ENCODE measurements at places on chromosomes 1 and 21. TPM values are rescaled to one million over a fixed set of nuclear protein-coding genes. Genes with fewer than 3 reads are reported as not detected.
A peak's percentile ranks its signal among the peaks of the same experiment; 100 is the strongest.

DNA sequence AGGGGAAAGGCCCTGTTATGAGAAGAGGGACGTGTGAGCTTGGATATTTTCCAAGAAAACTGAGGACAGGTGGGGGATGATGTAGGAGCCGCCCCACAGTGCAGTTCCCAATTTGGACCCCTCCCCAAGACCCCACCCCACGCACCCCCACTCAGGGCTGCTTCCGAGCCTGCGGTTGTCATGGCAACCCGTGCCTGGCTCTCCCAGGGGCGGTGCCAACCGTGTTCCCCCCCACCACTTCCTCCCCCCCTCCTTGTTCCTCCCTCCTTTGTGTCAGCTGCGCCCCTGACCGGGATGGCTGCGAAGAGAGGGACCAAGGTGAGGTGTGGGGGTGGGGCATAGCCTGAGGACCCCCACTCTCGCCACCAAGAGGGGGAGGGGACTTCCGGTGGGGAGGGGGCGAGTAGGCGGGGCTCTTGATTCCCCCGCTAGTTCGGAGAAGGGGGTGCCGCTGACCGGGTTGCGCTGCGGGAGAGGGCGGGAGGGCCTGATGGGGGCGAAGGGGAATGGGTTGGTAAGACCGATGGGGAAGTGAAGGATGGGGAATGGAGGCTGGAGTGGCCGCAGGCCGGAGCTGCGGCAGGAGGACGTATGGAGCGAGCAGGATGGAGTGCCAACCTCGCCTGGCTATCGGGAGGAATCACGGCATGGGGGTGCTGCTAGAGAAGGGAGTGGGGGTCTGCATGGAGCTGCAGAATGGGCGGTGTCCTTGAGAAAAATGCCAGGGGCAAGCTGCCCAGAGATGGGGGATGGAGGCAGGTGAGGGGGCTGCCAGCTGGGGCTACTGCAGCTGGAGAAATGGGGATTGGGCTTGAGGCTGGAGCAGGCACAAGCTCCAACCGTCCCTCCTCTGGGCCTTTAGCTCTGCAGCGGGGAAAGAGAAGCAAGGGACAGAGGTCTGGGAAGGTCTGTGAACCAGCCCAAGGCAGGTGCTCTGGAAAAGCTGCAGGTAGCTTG is 953 bp downstream of the TRIM46 start:
- DNase-seq = peak; percentile 48

- no peak for DNase-seq
These were observed 201.1 kb upstream of the USP24 start for GRCh38 chr1:55416164-55416842.

GRCh38 chr1:110393691-110394492 is 3.1 kb upstream of the SLC16A4 start:
- no peak for DNase-seq

DNA sequence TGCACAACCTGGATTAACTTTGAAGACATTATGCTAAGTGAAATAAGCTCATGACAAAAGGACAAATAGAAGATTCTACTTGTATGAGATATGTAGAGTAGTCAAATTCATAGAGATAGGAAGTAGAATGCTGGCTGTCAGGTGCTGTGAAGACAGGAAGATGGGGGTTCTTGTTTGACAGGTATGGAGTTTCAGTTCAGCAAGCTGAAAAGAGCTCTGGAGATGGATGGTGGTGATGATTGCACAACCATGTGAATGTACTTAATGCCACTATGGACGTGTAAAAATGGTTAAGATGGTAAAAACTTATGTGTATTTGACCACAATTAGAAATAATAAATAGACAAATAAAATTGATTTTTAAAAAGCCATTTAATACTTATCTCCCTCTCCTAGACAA is 169.8 kb upstream of the DUSP10 start:
- no peak for DNase-seq

DNA sequence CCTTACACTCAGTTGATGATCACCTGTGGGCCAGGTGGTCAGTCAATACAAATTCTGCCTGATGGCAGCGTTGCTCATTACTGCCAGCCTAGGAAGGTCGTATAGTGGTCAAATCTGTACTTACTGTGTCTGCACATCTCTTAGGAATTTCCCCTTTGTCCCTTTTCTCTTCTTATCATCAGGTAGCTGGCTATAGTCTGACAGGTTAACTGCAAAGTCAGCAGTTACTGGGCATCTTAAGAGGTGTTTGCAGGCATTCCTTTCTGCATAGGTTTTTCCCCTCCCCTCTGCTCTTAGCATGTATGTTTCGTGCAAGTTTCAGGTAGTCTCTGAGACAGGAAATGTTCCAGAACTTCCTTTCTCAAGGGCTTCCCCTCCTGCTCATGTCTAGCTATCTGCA is 298.7 kb downstream of the LRRIQ3 start:
- DNase-seq = no peak

GRCh38 chr1:179476484-179476883 is 99.3 kb downstream of the NPHS2 start:
- no peak for DNase-seq

Gene DISP3
- 0.18 TPM for total RNA-seq

GRCh38 chr1:232329103-232329813 is 300.7 kb downstream of the SIPA1L2 start:
- DNase-seq = no peak

Gene SLC27A3
- total RNA-seq = 24.8 TPM

- no peak for DNase-seq
These were observed 229.6 kb downstream of the HHAT start for GRCh38 chr1:210558302-210558701.

DNA sequence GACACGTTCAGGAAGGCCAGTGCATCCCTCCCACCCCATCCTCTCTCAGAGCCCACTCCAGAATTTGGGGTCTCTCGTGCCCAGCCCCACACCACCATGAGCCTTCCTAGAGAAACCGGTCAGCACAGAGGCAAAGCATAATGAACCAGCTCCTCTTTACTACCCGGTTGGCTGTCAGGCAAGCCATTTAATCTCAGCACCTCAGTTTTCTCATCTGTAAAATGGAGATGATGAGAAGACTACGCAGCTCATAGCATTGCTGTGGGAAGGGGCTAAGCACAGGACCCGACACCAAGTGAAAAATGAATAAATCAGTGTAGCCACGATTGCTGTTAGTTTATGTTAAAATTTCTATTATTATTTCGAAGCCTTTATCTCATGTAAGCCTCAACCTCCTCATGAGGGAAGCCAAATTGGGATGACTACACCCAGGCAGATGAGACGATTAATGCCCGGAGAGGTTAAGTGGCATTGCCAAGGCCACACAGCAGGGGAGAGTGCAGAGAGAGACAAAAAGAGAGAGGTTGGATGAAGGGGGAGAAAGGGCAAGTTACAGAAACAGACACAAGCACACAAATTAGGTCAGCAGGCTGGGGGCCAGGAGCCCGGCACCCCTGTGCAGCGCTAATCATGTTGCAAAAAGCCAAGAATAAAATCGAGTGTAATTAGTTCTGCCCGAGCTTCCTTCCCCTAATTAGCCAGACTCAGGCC is 25.7 kb downstream of the SDC3 start:
- no peak for DNase-seq

DNA sequence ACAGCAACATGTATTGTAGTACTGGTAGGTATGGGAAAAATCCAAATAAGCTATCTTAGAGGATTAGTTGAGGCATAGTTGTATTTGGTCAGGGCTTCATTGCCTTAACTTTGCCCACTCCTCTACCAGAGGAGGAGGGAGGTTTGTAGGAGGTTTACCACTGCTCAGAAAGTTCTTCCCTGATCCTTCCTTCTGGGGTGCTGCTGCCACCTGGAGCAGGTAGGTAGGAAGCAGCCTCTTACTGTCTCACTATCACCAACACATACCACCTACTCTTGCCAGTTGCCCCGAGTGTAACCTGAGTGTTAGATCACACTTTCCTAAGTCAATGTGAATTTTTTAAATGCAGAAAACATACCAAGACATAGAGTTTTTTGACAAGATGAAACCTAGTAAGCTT is 24.1 kb upstream of the ZSWIM5 start:
- DNase-seq = peak; percentile 32

GRCh38 chr1:93537924-93538323 is 90.0 kb downstream of the FNBP1L start:
- DNase-seq = no peak

Gene OR2T11
- not detected for total RNA-seq

DNA sequence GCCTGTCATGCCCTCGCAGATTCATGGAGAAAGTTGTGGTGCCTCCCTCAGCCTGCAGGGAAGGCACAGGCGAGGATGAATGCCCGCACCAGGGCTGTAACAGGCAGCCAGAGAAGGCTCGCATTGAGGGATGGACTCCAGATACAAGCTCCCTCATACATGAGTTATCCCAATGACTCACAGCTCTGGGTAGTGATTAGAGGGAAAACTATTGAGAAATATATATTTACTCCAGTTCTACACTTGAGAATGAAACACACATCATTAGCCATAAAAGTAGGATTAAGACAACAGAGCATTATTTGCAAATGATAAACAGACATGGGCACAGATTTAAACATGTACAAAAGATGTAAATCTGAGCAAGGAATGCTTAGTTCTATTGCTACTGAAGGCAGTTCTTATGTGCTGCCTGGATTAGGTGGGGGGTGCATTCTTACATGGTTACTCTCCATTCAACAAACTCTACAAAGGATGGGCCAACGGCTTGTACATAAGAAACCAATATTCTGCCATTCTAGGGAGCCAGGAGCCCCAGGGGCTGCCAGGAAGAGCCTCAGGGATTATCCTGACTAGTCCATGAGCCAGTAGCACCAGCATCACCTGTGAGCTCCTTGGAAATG is 97.9 kb downstream of the CSMD2 start:
- no peak for DNase-seq

GRCh38 chr1:32321712-32322291 is 14.2 kb downstream of the MARCKSL1 start:
- peak; percentile 91 for DNase-seq

DNA sequence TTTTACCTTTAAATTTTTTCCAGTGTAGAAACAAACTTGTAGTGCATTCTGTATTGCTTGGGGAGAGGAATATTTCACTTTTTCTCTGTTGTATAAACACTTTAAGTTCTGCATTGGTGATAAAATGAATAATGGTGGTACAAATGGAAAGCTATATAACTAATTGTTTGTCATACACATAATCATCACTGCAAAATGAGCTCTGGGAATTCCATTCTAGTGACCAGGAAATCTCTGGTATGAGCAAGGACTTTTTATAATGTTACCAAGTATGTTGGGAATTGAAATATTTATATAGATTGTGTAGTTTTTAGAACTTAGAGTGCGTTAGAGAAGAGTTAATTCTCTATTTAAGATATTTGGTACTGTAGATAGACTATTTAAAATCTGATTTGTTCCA is 5.0 kb upstream of the FMN2 start:
- no peak for DNase-seq

GRCh38 chr1:98967122-98967521 is 37.5 kb downstream of the PLPPR5 start:
- no peak for DNase-seq

GRCh38 chr1:248111157-248111556 is 16.2 kb downstream of the OR2L13 start:
- no peak for DNase-seq

Gene NOS1AP
- 14.4 TPM for total RNA-seq

DNA sequence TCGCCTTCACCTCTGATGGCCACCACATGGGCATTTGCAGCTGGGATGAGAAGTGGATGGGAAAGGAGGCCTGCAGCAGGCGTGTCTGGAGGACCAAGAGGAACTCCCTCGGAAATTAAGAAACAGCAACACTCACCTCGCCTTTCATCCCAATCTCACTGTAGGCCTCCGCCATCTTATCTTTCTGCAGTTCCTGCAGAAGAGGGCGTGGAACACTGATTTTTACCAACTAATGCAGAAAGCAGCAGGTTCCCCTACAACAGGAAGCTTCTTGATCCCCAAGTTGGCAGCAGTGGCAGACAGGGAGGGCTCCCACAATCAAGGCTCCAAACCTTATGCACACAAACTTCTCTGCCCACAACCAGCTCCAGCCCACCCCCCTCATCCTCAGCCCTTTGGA is 84.4 kb downstream of the CD247 start:
- no peak for DNase-seq

GRCh38 chr21:17050646-17051045 is 462.2 kb upstream of the CXADR start:
- DNase-seq = no peak

GRCh38 chr1:37473431-37474045 is 842 bp upstream of the ZC3H12A start:
- peak; percentile 60 for DNase-seq

Gene RAB42
- total RNA-seq = 3.0 TPM

- no peak for DNase-seq
These were observed 108.9 kb upstream of the FMN2 start for GRCh38 chr1:239982762-239983161.

GRCh38 chr1:241810769-241811405 is 37.1 kb upstream of the EXO1 start:
- no peak for DNase-seq

DNA sequence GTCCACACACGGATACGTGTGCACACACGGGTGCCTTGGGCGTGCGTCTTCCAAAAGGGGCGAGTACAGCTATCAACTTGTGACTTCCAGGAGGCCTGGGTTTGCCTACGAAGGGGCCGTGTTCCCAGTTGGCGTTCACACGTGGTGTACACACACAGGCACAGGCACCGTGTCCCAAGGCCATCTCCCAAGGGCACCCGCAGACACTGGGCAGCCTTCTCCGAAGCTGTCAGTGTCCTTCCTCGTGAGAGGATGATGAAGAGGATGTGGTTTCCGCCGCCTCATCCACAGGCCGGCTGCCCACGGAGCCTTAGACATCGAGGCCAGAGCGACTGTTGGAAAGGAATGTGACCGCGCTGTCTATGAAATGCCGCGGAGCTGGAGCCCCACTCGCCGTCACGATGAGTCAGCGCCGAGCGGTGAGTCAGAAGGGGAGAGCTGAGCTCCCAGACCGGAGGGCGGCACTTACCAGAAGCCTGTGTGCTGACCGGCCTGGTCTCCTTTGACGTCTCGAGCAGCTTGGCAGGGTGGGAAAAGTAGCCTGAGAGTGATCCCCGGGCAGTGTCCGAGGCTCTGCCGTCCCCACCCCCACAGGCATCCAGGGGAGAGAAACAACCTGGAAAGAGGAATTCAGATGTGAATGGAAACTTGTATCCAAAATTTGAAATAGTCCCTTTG is 141.4 kb upstream of the ARHGEF16 start:
- DNase-seq = peak; percentile 63

Gene SYNJ1
- 14.0 TPM for total RNA-seq

Gene GJA5
- total RNA-seq = 3.0 TPM

Gene ADAMTS5
- total RNA-seq = 2.3 TPM

Gene TTC34
- total RNA-seq = 0.43 TPM

GRCh38 chr1:78388275-78388674 is 102.5 kb upstream of the PTGFR start:
- DNase-seq = no peak

- peak; percentile 1 for DNase-seq
These were observed 14.2 kb downstream of the COL6A2 start for GRCh38 chr21:46111857-46112724.
